Skeletal muscle cell (primary cell): ENCODE measurements at places on chromosomes 12 and 14.

- peak; percentile 100 for DNase-seq
Measured at GRCh38 chr12:65649126-65649525, 175.2 kb upstream of the HMGA2 start.

- peak; percentile 49 for DNase-seq
Measured at GRCh38 chr14:80638620-80639515, 302.7 kb downstream of the CEP128 start.

GRCh38 chr12:1474041-1474573, 120.3 kb downstream of the FBXL14 start:
- DNase-seq: peak; percentile 96

GRCh38 chr14:77659831-77660230, 43.4 kb upstream of the SPTLC2 start:
- no peak for DNase-seq

DNA sequence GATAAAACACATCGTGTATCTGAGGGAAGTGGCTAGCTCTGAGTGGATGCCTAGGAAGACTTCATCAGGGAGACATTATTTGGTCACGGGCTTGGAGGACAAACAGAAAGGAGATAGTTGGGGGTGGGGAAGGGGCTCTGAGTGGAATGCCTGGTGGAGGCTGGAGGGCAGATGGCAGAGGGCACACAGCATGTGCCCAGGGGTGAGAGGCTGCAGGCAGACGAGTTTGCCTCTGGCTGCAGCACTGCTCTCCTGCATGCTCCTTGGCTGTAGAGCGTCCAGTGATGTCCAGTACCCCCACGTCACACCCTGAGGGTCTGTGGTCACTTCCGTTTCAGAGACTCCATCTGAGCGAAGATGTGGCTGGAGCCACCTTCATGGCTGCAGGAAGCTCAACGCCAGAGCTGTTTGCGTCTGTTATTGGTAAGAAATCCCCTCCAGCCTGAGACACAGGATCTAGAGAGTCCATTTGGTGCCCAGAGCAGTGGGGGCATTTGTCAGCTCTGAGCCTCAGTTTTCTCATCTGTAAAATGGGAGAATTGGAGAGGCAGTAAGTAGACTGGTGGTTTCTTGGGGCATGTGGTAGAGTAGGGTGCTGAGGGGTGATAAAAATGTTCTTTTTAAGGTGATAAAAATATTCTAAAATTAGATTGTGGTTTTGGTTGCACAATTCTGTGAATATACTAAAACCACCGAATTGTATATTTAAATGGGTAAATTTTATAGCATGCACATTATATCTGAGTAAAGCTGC, 71.7 kb upstream of the RIN3 start:
- no peak for DNase-seq

GRCh38 chr14:86902176-86902950, 1090.6 kb downstream of the GALC start:
- no peak for DNase-seq

DNA sequence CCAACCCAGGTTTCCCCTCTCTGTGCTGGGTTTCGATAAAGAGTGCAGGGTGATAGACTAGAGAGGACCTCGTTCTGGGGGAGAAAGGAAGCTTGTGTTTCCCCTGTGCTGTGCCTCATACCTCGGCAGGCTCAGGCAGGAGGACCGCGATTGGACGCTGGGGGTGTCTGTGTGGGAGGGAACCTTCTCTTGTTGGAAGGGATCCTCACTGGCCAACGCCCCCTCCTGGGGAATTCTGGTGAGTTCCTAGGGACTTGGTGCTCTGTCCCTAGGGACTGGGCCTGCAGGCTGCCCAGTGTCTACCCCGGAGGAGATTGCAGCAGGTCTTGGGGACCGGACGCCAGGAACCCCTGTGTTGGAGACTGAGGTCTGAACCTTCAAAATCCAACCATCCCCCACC, 157.4 kb upstream of the PRMT8 start:
- DNase-seq: no peak

- DNase-seq: no peak
Measured at GRCh38 chr12:69719336-69720316, 19.0 kb upstream of the RAB3IP start.

DNA sequence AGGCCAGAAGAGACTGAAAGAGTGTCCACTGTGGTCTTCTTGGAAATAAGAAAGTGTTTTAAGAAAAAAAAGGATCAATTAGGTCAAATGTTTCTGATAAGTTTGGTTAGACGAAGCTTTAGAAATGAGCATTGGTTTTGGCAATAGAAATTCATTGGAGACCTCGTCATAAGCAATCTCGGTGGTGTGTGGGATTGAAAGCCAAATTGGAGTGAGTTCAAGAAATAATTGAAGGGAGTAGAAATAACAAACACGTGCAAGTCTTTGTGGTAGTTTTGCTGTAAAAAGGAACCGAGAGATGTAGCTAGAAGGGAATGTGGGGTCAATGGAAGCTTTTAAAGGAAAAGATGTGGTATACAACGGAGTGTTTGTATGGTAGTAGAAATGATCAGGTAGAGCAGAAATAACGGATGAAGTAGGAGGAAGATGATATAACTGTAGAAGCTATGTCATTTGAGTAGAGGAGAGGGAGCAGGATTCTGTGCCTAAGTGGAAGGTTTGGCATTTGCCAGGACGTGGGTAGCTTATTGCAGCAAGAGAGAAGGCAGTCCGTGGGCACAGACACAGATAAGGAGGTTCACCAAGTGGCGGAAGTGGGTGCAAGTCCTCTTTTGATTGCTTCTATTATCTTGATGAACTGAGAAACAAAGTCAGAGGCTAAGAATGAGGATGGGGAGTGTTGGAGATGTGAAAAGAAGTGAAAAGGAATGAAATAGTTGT, 146.2 kb downstream of the DACT1 start:
- DNase-seq: no peak

DNA sequence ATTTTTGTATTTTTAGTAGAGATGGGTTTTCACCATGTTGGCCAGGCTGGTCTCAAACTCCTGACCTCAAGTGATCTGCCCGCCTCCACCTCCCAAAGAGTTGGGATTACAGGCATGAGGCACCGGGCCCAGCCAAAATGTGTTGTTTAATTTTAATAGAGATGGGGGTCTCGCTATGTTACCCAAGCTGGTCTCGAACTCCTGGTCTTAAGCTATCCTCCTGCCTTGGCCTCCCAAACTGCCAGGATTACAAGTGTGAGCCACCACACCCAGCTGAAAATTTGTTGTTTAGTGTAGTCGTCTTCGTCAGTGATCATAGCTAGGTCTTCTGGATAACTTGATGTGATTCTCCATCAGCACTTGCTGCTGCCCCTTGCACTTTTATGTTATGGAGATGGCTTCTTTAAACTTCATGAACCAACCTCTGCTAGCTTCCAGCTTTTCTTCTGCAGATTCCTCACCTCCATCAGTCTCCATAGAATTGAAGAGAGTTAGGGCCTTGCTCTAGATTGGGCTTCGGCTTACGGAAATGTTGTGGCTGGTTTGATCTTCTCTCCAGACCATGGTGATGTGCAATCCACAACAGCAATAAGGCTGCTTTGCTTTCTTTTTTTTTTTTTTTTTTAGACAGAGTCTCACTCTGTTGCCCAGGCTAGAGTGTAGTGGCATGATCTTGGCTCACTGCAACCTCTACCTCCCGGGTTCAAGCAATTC, 13.0 kb downstream of the ISCU start:
- no peak for DNase-seq

DNA sequence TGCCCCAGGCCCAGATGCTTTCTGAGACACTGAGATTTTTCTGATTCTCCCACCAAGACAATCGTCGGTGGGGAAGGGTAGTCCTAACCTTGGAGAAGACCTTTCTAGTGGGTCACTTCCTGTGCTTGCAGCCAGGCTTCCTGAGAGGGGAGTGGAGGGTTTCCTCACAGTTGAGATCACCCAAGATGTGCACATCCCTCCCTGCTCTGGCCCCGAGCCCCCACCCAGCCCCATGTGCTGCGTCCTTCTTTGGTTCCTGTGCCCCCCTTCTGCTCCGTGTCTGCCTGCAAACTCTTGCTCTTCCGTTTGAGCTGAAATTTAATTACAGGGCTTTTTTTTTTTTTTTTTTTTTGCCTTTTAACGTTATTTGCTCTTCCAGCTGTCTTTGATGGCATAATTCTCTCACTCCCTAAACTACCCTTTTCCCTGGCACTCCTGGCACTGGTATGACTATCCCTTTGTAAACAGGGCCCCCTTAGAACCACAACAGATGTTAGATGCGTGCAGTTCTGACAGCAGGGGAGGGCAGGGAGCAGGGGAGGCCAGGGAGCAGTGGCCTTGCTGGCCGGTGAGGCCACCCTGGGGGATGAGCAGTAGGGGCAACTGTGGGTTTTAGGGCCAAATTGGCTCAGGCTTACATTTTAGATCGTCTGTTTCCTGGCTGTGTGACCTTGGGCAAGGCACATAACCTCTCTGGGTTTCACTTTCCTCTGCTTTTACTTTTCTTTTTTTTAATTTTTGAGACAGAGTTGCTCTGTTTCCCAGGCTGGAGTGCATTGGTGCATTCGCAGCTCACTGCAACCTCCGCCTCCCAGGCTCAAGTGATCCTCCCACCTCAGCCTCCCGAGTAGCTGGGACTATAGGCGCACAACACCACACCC, 144.5 kb downstream of the PHETA1 start:
- DNase-seq: no peak

DNA sequence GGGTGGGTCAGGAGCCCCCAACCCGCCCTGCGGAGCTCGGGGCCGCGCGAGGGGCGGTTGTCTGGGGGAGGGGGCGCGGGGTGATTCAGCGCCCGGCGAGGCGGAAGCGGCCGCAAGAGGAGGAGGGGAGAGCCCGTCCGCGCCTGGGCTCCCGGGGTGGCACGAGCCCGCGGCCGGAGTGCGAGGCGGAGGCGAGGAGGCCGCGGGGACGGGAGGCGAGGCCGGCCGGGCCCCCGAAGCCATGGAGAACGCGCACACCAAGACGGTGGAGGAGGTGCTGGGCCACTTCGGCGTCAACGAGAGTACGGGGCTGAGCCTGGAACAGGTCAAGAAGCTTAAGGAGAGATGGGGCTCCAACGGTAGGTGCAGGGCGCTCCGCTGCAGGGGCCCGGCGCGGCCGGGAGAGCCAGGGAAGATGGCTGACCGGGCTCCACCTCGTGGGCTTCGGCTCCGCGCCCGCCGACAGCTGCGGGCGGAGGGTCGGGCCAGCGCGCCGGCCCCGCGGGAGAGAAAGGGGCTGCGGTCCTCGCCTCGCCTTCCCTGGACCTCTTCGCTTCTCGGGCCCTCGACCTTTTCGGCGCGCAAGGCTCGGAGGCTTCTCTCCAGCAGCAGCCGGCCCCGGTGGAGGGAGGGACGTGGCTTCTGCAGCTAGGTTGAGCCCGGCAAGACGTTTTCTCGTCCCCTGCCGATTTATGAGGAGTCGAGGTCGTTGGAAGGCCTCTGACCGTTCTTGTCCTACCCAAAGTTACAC, 677 bp downstream of the ATP2A2 start:
- no peak for DNase-seq

DNA sequence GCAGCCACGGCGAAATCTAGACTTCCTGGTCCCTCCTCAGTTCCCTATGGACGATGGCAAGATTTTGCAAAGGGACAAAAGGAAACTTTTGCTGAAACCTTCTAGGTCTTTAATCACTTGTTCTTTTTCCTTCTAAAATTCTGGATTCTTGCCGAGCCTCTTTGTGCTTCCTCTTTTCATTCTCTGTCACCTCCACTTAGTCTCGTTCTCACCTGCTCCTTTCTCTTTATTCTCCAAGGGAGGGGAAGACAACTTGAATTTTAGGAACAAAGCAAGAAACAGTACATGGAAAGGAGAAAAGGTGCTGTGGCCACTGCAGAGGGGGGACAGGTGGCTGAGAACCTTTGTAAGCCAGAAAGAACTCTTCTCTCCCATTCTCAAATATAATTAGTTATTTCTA, 194.8 kb downstream of the CACNA1C start:
- DNase-seq: no peak

- DNase-seq: no peak
Measured at GRCh38 chr14:52315355-52315718, 1.2 kb downstream of the PTGER2 start.

GRCh38 chr12:946631-947030, 2.9 kb downstream of the RAD52 start:
- no peak for DNase-seq

- no peak for DNase-seq
Measured at GRCh38 chr12:90921536-90921935, 33.4 kb downstream of the CCER1 start.

DNA sequence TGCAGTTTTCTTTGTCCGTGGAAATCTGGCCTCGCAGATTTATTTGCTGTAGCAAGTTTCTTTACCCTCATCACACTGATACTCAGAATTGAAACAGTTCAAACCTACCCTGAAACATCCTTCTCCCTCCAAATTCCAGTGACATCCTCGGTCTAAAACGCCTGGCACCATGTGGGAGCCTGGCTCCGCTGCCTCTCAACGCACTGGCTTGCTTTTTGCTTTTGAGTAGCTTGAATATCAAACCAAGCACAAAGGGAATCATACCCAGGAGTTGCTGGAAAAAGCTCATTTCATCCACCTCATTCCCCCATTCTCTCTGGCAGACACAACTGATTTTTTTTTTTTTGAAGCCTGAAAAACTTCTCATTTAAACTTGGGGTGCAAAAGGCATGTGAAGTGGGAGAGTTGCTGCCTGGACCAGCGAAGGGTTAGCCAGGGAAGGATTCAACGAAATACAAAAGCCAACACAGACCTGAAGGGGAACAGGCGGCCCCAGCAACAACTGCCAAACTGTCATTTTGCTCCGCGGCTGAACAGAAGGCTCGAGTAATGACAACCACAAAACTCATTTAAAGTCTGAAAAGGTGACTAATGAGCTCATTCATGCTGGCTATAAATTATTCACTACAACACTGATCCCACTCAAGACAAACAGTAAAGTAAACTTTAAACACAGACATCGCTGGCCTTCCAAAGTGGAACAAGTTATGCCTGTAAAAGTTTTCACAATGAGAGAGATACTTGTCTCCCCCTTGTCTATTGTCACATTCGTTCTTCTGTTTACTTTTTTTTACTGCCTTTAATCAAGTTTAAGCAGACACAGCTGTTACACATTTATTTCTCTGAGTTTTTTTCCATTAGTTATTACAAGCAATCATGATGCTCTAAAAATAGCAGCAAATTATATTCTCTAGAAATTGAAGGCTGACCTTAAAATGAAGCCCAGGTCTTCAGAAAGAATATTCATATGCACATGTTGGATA, 12.5 kb upstream of the FOXN3 start:
- no peak for DNase-seq

GRCh38 chr14:77646907-77647306, 30.5 kb upstream of the SPTLC2 start:
- no peak for DNase-seq

DNA sequence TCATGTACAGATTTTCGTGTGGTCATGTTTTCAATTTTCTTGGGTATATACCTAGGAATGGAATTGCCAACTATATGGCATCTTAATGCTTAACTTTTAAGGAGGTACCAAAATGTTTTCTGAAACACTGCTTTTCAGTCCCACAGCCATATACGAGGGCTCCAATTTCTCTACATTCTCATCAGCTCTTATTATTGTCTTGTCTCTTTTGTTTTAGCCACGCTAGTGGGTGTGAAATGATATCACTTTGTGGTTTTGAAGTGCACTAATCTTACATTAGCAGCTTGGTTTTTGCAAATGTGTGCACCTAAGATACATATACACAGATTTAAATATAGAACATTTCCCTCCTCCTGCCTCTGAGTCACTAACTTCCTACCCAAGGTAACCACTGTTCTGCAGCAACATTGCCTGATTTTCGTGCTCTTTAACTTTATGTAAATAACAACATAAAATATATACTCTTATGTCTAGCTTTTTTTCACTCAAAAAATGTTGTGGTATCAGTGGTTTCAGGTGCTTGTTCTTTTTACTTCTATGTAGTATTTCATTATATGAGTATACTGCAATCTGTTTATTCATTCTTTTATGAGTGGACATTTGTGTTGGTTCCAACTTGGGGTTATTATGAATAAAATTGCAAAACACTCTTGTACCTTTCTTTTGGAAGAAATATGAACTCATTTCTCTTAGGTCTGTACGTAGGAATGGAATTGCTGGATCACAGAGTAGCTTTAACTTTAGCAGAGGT, 73.1 kb downstream of the ZFP36L1 start:
- DNase-seq: no peak
